ENCODE measurements at places on chromosomes 11 and 22.

- DNase-seq: no peak
These were observed 61.0 kb upstream of the NAV2 start for GRCh38 chr11:19651653-19652052.

DNA sequence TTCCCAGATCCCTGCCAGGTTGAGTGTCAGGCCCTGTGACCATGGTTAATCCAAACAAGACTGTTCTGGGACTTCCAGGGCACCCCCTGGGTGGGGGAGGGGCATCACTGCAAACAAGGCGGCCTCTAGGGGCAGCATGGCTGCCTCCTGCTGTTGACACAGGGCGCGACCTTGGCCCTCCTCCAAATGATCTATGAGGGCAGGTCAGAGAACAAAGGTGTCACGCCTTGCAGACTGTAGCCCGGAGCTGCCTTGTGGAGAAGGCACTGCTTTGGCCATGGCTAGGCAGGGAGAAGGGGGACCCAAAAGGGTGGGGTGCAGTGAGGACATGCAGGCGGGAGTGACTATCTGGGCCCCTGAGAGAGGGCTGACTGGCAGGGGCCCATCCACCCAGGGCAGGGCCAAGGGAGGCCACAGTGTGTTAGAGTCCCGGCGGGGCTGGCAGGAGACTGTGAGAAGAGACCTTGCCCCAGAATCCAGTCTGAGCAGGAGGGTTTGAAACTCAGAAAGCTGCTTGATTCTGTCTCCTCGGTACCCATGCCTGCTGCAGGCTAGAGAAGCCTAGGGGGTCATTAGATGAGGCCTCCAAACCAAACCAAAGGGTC lies 35.6 kb downstream of the KCNC1 start:
- no peak for DNase-seq

- DNase-seq: no peak
These were observed 55.7 kb upstream of the EIF3D start for GRCh38 chr22:36584666-36585065.

GRCh38 chr22:46465793-46466192 lies 71.6 kb downstream of the CELSR1 start:
- no peak for DNase-seq

GRCh38 chr11:66568124-66568916 lies at the start of gene CTSF:
TSS of gene CTSF (minus strand) at chr11:66568606. CDS start at chr11:66568486, 120 bp downstream.
- peak; percentile 78 for DNase-seq

- DNase-seq: peak; percentile 52
These were observed 13.0 kb upstream of the CDC42EP1 start for GRCh38 chr22:37547251-37547741.

- no peak for DNase-seq
These were observed 35.9 kb upstream of the P4HA3 start for GRCh38 chr11:74347381-74347780.
